Mesothelial cell of epicardium (in vitro differentiated cells): ENCODE measurements at places on chromosomes 4 and X.

- DNase-seq: no peak
These were observed 2.3 kb downstream of the FRYL start for GRCh38 chr4:48777739-48778138.

DNA sequence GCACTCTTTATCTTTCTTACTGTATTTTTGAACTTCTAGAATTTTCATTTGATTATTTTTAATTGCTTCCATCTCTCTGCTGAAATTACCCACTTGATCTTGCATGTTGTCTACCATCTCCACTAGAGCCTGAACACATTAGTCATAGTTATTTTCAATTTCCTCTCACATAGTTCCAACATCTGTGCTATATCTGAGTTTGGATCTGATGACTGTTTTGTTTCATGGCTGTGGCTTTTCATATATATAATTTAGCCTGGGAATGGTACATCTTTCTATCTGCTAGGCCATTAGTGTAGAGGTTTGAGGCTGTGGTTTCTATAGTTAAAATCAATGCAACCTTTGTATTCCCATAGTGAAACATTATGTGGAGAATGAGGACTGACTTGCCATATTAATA lies 33.2 kb downstream of the NPY2R start:
- no peak for DNase-seq

- no peak for DNase-seq
These were observed 281.1 kb downstream of the SLC7A11 start for GRCh38 chr4:137961051-137961438.

GRCh38 chr4:67250131-67250896 lies 295.0 kb downstream of the CENPC start:
- no peak for DNase-seq

- DNase-seq: no peak
These were observed 5.2 kb downstream of the HTT start for GRCh38 chr4:3079694-3080123.

DNA sequence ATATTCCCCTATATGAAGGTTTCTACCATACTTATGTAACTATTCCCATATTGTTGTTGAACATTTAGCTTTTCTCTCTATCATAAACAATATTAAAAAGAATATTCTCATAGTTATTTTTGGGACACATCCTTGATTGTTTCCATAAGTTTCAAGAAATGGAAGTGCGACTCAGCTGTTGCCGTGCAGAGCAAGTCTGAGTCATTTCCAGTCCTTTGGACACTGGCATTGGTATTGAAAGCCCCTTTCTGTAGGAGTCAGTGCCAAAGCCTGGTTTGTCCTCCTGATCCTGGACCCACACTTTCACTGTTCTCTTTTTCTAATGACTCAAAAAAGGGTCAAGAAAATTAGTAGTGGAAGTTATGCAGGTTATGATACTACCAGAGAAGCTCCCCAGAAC lies 108.3 kb upstream of the DIAPH2 start:
- DNase-seq: no peak

DNA sequence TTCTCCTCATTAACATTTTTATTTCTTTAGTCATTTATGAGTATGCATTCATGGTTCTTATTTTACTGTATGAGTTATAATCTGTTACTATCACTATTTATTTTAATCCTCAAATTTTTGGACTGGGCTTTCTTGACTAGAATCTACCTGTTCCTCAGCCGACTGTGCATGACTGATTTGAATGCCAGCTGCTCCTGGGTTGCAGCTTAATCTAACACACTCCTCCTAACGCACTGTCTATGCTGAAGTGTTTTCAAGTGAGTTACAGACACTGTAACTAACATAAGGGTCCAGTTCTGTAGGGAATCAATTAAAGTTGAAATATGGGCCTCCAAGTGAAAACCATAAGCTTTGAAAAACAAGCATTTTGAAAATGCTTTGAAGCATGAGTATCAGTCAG lies 137.4 kb upstream of the ARSJ start:
- DNase-seq: no peak

- no peak for DNase-seq
These were observed 12.0 kb downstream of the PDLIM5 start for GRCh38 chr4:94463771-94464170.
